Activated CD8-positive, alpha-beta memory T cell treated with anti-CD3 and anti-CD28 coated beads for 1 hour (primary cell): ENCODE measurements at places on chromosomes 2 and 18.

GRCh38 chr2:179106676-179107428, 56.9 kb upstream of the CCDC141 start:
- no peak for DNase-seq

DNA sequence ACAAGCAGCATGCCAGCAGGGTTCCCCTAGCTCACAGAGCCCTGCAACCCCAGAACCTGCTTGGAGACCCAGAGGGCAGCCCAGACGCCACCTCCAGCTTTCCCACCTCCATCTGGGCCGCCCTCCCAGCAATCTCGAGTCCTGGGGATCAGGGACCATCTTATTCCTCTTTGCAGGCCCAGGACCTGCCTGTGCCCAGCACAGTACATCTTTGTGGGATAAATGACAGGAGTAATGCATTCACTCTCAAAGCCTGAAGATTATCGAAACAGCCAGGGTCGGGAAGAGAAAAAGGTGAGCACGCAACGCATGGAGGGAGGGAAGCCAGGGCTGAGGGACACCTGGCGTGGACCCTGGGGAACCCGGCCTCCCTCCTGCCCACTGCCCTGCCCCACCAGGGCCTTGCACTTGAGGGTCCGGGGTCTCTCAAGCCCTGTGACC, 144.1 kb downstream of the NDUFA10 start:
- DNase-seq = no peak

- no peak for DNase-seq
Measured at GRCh38 chr2:11483806-11484617, 18.1 kb upstream of the E2F6 start.

DNA sequence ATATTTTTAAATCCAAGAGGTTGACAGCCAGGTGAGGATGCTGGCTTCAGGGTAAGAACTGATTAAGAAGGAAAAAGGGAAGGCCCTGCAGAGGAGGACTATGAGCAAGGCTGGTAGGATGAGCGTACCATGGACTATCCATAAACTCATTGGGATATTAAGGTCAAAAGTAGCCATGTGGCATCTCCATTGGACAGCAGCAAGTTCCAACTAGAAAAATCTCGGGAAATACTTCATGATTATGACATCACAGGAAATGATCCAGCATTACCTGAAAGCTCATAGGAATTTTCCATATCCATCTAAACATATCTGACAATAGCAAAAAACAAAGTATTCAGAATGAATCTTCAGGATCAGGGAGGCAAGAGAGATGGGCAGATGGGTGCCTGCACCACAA, 34.2 kb downstream of the TGFA start:
- no peak for DNase-seq
